ENCODE measurements at places on chromosomes 7 and 10. TPM values are rescaled to one million over a fixed set of nuclear protein-coding genes. Genes with fewer than 3 reads are reported as not detected.

Gene BMPER
- total RNA-seq = 2.9 TPM

Gene LRMDA
- total RNA-seq = 18.7 TPM

Gene CFAP43
- not detected for total RNA-seq

Gene ABCB1
- 1.0 TPM for total RNA-seq

Gene SH2B2
- 1.0 TPM for total RNA-seq

Gene EPO
- not detected for total RNA-seq

DNA sequence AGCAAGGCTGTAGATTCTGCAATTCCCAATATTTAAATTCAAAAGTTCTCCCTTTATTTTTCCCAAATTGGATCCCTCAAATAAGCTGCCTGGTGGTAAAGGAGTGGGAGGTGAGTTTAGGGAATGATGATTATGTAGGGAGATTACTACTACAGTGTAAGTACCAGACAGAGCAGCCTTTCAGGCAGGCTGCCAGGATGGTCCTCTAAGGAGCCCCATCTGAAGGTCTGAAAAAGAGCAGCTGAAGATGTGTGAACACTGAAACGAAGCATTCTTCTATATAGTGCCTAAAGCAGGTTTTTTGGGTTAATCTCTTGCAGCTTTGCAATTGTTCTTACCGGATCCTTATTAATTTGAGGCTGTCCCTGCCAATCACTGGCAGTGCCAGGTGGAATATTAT is 84.7 kb downstream of the CREB5 start:
- DNase-seq = no peak

GRCh38 chr7:104124893-104125477 is 82.8 kb downstream of the ORC5 start:
- no peak for DNase-seq

DNA sequence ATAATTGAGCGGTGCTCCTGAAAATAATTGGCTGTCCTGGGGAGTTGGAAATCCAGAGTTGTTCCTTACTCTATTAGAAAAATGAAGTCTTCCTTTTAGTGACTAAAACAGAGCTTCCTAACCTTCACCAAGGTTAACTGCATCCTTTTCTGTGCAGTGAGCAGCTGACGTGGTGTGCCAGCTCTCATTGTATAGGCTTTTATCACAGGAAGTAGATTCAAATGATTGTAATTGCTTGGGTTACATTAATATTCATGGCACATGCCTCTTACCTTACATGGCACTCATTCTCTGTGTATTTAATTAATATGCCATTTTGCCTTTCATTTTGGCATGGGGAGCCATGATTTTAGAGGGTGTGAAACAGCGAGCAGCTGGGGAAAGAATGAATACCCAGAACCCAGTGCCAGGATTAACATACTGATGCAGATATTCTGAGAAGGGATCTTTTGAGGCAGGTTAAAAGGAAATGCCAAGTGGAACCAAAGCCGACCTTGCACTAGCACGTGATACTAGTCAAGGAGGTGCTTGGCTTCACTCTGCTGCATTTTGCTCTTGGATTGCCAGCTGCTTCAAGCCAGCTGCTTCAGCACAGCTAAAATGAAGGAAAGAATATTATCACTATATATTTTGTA is 115.3 kb downstream of the ST7 start:
- DNase-seq = no peak

DNA sequence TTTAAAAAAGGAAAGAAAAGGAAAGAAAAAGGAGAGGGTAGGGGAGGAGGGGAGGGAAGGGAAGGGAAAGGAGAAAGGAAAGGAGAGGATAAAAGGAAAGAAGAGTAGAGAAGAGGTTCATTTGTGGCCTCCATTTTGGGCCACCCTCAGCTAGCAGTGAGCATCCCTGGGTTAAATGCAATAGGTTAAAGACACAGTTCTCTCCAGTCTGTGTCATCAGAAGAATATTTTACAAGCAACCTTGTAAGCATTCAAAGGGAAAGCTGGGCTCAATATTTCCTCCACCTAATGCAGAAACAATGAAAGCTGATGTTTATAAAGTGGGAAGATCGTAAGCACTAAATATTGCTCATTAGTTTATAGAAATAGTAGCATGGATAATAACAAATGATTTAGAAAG is 219.1 kb upstream of the PITRM1 start:
- no peak for DNase-seq

DNA sequence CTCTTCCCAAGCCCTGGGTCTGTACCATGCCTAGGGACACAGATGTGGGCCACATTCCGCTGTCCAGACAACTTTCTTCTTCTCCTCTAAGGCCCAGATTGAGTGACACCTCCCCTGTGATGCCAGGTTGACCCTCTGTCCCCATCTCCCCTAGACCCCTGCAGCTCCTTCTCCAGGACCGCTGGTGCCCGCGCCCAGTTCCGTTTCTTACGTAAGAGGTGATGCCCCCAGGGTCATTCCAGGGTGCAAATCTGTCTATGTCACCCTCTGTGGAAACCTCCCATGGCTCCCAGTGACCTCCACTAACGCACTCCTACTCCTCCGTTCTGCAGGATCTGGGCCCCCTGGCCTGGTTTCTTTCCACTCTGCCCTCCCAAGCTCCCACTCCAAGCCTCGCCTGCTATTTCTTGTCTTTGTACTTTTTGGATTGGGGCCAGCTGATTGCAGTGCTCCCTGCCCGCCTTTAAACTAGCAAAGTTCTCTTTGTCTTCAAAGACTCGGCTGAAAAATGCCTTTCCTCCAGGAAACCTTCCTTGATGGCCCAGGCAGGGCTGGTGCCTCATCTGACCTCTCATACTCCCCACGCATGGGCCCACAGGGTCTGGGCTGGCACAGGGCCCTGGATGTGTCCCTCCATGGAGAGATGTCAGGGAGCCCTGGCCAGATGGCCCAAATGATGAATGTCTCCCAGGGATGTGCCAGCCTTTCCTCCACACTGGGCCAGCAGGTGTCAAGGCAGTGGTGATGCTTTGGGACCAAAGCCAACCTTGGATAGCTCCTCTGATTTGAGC is 21.3 kb upstream of the ELN start:
- no peak for DNase-seq

DNA sequence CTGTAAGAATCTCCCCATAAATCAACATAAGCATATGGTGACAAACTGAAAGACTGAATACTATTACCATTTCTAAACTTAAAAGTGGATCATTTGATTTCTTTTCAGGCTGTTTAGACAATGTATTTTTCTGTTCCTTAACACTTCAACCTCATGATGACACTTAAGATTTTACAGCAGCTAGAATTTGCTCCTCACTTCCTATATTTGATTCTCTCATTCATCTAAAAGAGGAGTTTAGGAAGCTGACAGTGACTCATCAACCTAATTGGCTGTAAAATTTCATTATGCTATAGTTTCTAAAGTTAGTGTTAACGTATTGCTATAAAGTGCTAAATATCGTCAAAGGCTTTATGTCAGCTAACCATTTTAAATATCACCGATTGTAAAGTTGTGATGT is 478.7 kb downstream of the GRM8 start:
- no peak for DNase-seq

- DNase-seq = no peak
Observed at GRCh38 chr10:72126184-72126871, 38.0 kb upstream of the SPOCK2 start.

- DNase-seq = no peak
Observed at GRCh38 chr7:149171892-149172533, 23.3 kb upstream of the ZNF282 start.

All from left ventricle myocardium inferior (tissue), 1 donor.